ENCODE measurements at places on chromosomes 2 and 18.

DNA sequence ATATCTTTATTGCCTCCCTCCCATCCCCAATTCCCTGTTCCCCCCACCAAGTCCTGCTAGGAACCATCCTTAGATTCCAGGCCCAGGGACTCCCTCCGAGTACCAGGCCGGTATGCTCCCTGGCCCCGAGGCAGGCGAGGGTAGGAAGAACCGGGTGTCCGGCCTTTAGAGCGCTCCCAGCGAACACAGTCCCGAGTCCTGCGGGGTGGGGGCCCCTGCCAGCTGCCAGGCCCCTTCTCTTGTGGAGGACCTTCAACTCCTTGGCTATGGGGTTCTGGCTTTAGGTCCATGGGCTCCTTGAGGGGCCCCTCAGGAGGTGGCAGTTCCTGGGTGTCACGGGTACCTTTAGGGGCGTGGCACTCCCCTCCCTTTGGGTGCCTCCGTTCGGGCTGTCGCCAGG is 4.4 kb downstream of the BCS1L start:
- no peak for DNase-seq

GRCh38 chr18:57775937-57776336 is 27.2 kb downstream of the ATP8B1 start:
- DNase-seq = peak; percentile 84

DNA sequence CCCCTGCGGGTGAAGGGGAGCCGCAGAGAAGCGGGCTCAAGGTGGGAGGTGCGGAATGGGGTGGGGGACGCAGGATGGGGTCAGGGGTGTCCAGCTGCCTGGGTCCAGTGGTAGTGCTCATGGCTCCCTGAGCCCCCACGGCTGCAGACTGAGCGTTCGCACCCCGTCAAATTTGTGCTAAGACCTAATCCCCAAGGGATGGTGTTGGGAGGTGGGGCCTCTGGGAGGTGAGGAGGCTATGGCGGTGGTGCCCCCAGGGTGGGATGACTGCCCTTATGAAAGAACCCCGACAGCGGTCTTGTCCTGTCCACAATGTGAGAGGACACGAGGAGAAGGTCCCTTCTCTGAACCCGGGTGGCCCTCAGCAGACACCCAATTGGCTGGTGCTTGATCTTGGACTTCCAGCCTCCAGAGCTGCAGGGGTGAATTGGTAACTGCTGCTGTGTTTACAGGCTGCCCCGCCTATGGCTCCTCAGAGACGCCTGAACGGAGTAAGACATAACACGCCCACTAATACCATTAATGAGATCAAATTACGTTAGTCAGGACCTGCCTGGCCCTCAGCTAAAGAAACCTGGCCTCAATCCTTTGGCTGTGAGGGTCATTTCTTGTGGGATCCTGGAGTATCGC is 42.6 kb downstream of the PXDN start:
- DNase-seq = no peak

GRCh38 chr2:16280081-16280480 is 339.7 kb downstream of the MYCN start:
- no peak for DNase-seq

DNA sequence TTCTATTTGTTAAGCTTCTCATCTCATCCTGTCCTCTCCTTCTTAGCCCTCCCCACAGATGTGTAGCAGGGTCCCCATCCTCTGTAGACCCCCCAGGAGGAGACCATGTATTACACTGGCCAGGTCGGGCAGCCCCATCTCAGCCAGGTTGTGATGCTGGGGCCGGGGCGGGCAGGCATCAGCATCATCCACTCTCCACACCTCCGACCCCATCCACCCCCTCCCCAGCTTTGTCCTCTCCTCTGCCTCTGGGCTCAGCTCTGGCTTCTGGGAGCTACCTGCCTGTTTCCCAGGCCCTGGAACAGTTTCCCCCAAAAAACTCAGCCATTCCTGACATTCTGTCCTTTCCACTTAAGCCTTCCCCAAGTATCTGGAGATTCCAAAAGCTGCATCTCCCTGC is 49.2 kb downstream of the GBX2 start:
- DNase-seq = no peak

DNA sequence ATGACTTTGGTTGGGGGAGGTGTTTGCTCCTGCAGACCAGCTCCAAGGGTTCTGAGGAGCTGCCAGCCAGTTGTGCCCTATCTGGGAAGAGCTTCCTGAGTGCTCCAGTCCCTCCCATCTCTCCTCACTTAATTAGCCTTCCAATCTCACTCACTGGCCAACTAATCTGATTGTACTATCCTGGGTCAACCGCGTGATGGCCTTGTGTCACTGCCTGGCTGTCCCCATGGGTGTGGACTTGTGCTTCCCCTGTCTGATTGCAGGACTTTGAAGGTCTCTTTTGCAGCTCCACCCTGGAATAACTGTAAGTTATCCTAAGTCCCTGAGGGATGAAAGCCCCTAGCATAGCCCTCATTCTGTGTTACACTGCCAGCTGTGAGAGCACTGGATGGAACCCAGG is 65.0 kb downstream of the SLC4A5 start:
- no peak for DNase-seq
